ENCODE measurements at places on chromosomes 5 and 9. TPM values are rescaled to one million over a fixed set of nuclear protein-coding genes. Genes with fewer than 3 reads are reported as not detected.

Gene PCDHA6
- not detected for total RNA-seq

Gene TAF11L10
- total RNA-seq = not detected

Gene LTC4S
- total RNA-seq = 2.6 TPM

Gene GNA14
- total RNA-seq = 2.5 TPM

Gene PDCD1LG2
- 0.73 TPM for total RNA-seq

Gene ICE1
- total RNA-seq = 8.7 TPM

Gene SMIM33
- not detected for total RNA-seq

Gene C5orf52
- not detected for total RNA-seq
